DMS79 (cell line): ENCODE measurements at places on chromosomes 16 and 17.

GRCh38 chr17:31877341-31877740, 18.3 kb upstream of the COPRS start:
- DNase-seq: no peak

GRCh38 chr17:2703181-2703580, 8.4 kb downstream of the CLUH start:
- DNase-seq: no peak

DNA sequence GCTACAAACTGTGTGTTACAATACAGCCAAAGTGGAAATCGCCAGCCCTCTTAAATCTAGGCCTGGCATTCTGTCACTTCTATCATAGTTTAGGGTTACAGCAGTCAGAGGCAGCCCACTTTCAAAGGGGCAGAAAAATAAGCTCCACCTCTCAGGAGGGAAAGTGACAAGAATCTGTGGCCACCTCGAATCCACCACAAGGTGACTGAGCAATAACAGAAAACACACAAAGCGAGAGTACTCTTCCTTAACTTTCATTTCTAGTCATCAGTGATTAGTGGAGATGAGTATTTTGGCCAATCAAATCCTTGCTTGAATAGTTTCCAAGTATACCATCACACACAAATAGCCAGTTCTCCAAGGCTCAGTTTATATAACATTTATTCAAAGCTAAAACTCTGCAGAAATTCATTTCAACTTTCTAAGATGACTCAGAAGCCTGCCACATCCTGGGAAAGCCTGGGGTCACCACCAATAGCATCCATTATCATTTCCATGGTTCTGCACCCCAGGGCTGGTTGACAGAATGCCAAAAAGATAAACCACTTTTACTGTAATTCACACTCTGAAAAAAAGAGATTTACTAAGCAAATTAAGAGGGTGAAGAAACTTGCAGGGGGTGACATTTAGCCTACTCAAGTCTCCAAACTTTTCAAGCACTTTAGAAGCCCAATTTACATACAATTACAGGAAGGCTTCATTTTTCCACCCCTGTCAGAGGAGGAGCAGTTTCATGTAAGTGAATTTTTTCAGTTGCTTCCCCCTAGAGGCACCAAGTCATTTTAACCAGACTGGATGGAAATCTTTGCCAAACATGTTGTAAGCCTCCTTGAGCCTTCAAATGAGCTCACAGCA, 66.8 kb downstream of the SALL1 start:
- DNase-seq: no peak

- no peak for DNase-seq
Measured at GRCh38 chr17:31654936-31655335, 204.1 kb downstream of the COPRS start.

- DNase-seq: no peak
Measured at GRCh38 chr16:4687416-4687815, 5.9 kb upstream of the NUDT16L1 start.

GRCh38 chr16:4852221-4852872, 5.1 kb downstream of the UBN1 start:
- DNase-seq: no peak

DNA sequence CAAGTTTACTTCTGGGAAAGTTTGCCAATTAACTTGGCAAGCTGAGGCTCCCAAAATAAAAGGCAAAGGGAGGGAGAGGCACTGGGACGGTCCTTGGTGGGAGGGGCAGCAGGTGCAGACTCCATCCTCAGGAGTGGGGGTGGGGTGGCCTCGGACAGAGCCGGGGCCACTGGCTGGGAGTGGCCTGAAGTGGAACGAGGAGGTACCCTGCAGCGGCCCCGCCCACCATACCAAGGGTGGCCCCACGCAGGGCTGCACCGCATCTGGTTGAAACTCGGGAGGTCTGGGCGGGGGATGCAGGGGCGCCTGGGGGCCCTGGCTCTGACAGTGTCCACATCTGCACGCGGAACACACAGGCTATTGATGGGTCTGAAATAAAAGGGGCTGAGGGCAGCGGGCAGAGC, 42.4 kb upstream of the SLC38A10 start:
- DNase-seq: no peak

- DNase-seq: no peak
Measured at GRCh38 chr17:78879635-78880186, 23.3 kb downstream of the CEP295NL start.

GRCh38 chr17:3038941-3039340, 24.5 kb downstream of the OR1D5 start:
- no peak for DNase-seq

DNA sequence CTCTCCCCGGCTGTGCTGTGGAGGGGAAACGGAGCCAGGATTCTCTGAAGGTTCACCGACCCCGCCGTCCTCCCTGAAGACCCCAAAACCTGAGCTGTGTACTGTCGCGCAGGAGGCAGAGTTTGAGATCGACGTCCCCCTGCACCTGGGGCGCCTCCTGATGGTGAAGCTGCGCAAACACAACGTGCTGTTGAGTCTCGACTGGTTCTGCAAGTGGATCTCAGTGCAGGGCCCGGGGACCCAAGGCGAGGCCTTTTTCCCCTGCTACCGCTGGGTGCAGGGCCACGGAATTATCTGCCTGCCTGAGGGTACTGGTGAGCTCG, 62.6 kb upstream of the TEKT1 start:
- DNase-seq: no peak

DNA sequence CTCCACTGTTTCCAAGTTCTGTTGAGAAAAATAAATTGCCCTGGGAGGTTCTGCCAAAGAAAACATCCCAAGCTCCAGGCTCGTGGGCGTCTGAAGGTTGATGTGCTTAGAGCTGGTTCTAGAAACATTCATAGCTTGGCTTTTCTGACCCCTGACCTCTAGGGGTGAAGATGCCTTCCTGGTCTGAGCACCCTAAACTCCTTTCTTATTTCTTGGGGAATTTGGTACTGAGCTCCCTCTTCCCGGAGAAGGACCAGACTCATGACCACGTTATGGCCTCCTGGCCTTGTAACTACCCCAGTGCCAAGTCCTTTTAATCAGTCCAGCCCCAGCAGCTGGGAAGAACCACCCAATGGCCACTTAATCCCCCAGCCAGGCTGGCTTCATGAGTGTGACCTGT, 66.4 kb downstream of the MYH11 start:
- no peak for DNase-seq

- DNase-seq: no peak
Measured at GRCh38 chr16:81442916-81443687, 1.5 kb upstream of the CMIP start.

- no peak for DNase-seq
Measured at GRCh38 chr17:78108726-78109488, 19.6 kb downstream of the TMC6 start.
